Activated T-cell treated with anti-CD3 and anti-CD28 coated beads for 1 hour (primary cell): ENCODE measurements at places on chromosomes 1 and 21.

- DNase-seq = no peak
Measured at GRCh38 chr1:155695072-155695471, 6.2 kb downstream of the DAP3 start.

DNA sequence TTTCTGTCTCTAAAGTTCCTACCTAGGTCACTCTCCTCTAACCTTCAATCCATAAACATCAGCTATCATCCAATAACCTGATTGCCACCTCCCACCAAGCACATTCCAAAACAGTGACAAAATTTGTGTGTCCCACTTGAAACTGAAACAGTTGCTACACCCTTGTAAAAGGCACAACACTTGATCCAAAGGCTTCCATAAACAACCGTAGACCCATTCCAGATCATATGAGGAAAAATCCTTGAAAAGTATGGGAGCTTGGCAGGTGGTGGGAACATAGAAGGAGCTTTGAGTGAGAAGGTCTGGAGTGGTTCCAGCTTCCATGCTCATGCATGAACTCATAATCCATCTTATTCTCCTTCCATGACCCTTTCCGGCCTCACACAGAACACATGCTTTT lies 82.0 kb upstream of the ATP1A1 start:
- no peak for DNase-seq

DNA sequence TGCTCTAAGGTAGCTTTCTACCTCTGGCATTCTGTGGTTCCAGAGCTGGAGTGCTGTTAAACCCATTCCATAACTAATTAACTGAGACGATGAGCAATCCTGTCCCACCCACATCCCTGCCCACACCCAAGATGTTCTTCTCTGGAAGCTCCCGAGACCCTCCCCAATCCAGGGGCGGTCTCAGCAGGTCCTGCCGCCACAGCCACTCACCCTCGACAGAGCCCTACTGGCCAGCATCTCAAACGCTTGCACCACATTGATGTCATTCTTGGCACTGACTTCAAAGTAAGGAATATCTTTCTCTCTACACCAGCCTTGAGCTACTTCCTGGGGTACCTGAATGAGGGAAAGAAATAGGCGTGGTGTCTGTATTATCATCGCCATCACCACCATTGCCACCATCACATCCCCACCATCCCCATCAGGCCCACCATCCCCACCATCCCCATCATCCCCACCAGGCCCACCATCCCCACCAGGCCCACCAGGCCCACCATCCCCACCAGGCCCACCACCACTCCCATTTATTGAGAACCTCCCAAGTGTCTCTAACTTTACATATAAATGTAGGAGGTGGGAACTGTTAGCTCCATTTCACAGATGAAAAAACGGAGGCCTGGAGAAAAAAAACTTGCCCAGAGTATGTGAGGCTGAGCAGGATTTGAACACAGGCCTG lies 17.7 kb downstream of the RAB7B start:
- no peak for DNase-seq

GRCh38 chr1:223713546-223714420 lies 1.4 kb downstream of the CAPN2 start:
- no peak for DNase-seq

GRCh38 chr1:17867470-17867869 lies 112.3 kb downstream of the ACTL8 start:
- DNase-seq = no peak

GRCh38 chr1:41895552-41895951 lies 23.2 kb downstream of the HIVEP3 start:
- no peak for DNase-seq

GRCh38 chr1:15174615-15174983 lies 21.1 kb downstream of the TMEM51 start:
- DNase-seq = no peak

- DNase-seq = no peak
Measured at GRCh38 chr21:29224006-29224405, 74.7 kb upstream of the BACH1 start.

DNA sequence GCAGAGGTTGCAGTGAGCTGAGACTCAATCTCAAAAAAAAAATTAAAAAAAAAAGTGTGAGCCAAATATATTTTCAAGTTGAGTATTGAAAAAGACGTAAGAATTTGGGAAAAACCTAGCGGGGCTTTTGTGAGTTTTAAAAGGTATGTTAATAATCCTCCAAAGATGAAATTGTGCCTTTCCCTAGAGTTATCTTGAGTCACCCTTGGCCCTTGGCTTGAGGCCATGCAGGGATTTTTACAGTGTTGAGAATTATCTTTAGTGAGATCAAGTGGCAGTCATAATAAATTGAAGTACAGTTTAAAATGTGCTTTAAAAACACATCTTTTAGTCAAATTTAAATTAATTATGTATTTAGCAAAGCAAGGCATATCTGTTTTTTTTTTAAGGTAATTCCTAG lies 32.7 kb downstream of the PPP2R5A start:
- no peak for DNase-seq

DNA sequence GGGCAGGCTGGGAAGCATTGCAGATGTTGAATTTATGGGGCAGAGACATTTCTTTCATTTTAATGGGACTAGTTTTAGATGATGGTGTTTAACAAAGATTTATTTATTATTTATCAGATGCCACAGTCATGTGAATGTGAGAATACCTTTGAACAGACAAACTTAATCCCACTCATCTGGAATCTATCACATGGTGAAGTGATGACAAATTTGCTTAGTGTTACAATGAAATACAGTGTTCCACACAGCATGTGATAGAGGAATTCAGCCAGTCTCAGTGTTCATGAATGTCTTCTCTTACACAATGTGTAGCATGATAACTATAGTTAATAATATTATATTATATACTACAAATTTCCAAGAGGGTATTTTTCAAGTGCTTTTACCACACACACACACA lies 1361.7 kb upstream of the B3GALT2 start:
- DNase-seq = no peak

DNA sequence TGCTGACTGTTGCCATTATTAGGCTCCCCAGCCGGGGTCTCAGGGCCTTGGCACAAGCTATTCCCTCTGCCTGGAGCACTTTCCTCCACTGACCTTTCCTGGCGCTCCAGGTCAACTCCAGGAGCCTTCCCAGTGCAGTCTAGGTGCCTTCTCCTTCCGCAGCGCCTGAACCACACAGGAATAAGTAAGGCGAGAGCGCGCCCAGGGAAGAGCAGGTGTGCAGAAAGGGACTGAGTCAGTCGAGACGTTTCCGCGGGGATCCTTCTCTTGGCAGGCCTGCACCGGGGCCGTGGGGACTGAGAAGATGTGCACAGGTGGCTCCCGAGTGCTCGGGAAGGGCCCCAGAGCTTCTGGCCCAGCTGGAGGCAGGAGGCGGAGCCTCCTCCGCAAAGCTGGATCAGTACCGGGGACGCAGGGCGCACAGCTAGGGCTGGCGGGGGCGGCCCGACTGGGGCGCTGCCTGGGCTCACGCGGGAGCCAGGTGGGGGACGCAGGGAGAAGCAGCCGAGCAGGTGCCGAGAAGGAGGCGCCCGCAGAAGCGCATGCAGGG lies 765 bp upstream of the BMP8A start:
- DNase-seq = no peak
